Naive B cell (primary cell): ENCODE measurements at places on chromosomes 12 and 14. TPM values are rescaled to one million over a fixed set of nuclear protein-coding genes. Genes with fewer than 3 reads are reported as not detected.
A peak's percentile ranks its signal among the peaks of the same experiment; 100 is the strongest.

DNA sequence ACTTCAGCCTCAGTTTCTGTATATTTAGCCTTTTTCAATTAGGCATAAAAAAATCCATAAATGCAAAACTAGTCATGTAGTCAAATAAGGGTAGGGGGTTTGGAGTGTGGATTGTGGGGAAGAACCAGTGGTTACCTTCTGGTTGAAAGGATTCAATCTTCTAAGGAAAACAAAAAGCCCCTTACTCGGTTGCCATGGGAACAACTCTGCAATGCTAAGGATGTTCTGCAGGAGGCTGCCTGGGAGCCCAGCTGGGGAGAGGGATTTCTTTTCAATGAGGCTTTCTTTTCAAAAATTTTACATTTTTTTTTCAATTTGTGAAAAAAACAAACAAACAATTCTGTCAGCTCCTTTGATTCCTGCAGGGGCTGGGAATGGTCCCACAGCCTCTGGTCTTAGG, 67.2 kb downstream of the SLC8A3 start:
- no peak overlapping the region for H3K27ac ChIP-seq
- H3K4me1 ChIP-seq = no peaks in the 10 kb centered on the region
- peaks cover 21% of the 10 kb centered on the region for H3K27me3 ChIP-seq
- H3K4me3 ChIP-seq = no peak overlapping the region
- DNase-seq = no peak

DNA sequence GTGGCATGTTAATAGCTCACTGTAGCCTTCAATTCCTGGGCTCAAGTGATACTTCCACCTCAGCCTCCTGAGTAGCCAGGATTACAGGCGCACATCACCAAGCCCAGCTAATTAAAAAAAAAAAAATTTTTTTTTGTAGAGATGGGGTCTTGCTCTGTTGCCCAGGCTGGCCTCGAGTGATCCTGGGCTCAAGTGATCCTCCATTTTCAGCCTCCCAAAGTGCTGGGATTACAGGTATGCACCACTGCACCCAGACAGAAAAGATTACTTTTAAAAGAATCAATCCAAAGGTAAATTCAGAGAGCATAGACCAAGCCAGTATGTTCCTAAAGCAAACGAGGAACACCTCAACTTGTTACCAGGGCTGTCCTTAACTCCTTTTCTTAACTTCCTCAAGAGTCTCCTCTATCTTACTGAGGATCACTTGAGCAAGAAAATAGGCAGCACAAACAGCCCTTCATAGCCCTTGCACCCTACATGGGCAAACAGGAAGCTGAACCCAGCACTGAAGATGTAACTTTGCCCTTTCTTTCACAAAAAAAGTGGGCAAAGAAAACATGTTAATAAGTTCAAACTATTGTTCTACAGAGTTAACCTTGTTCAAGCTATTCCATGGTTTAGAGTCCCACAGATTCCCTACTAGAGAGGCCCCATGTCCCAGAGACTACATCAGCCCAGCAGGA, 11.3 kb downstream of the CS start:
- peaks cover 8% of the 10 kb centered on the region for H3K36me3 ChIP-seq
- H3K27ac ChIP-seq = no peak overlapping the region
- H3K4me1 ChIP-seq = peaks cover 11% of the 10 kb centered on the region
- no peak for DNase-seq

- no peak overlapping the region for H3K27ac ChIP-seq
- peaks cover 8% of the 10 kb centered on the region for H3K27me3 ChIP-seq
- no peaks in the 10 kb centered on the region for H3K36me3 ChIP-seq
- no peak overlapping the region for H3K4me3 ChIP-seq
These were observed 66.1 kb downstream of the DYRK2 start for GRCh38 chr12:67714648-67715047.

GRCh38 chr14:24096545-24097181, 2.6 kb downstream of the PCK2 start:
- H3K4me3 ChIP-seq = peak overlapping the region; percentile 56
- no peaks in the 10 kb centered on the region for H3K36me3 ChIP-seq
- H3K27ac ChIP-seq = peak overlapping the region; percentile 18
- H3K4me1 ChIP-seq = peaks cover 37% of the 10 kb centered on the region
- DNase-seq = no peak
- no peaks in the 10 kb centered on the region for H3K27me3 ChIP-seq

- no peak overlapping the region for H3K27ac ChIP-seq
- H3K36me3 ChIP-seq = no peaks in the 10 kb centered on the region
- peaks cover 4% of the 10 kb centered on the region for H3K27me3 ChIP-seq
- no peak overlapping the region for H3K4me3 ChIP-seq
These were observed 393.3 kb upstream of the PRICKLE1 start for GRCh38 chr12:42982828-42983227.

DNA sequence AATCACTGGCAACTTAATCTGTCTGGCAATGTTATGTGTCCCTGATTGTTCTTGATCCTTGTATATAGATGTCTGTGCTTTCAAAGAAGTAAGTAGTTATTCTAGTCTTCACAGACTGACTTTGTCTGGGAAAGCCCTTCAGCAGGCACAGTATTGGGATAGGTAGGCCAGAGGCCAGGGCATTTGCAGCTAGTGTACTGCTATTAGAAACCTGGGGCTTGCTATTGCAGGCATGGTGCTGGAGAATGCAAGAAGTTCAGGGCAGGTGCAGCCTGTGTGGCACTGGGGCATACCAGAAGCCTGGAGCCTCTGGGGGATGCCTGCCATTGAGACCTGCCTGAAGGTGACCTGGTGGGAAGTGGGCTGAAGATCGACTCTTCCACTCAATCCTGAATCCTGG, 96.3 kb downstream of the TMTC3 start:
- no peaks in the 10 kb centered on the region for H3K27me3 ChIP-seq
- H3K36me3 ChIP-seq = no peaks in the 10 kb centered on the region

DNA sequence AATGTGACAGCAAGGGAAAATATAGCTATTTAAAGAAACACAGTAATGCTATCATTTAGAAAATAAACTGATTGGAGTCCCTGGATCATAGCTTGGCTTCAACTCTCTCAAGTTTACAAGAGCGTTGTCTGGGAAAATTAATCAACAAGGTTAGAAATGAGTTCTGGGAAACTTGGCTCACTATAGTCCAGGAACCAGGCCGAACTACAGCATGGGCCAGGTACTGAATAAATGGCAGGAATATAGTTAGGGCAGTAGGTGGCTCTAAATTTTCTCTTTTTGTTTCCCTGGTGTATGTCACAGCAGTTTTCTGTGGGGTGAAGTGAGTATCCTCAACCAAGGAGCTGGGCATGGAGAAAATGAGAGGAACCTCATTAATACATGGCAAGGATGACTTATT, 72.4 kb downstream of the PLBD1 start:
- H3K4me1 ChIP-seq = peaks cover 11% of the 10 kb centered on the region
- no peak overlapping the region for H3K27ac ChIP-seq
- peaks cover 32% of the 10 kb centered on the region for H3K36me3 ChIP-seq
- H3K27me3 ChIP-seq = no peaks in the 10 kb centered on the region
- H3K4me3 ChIP-seq = no peak overlapping the region

DNA sequence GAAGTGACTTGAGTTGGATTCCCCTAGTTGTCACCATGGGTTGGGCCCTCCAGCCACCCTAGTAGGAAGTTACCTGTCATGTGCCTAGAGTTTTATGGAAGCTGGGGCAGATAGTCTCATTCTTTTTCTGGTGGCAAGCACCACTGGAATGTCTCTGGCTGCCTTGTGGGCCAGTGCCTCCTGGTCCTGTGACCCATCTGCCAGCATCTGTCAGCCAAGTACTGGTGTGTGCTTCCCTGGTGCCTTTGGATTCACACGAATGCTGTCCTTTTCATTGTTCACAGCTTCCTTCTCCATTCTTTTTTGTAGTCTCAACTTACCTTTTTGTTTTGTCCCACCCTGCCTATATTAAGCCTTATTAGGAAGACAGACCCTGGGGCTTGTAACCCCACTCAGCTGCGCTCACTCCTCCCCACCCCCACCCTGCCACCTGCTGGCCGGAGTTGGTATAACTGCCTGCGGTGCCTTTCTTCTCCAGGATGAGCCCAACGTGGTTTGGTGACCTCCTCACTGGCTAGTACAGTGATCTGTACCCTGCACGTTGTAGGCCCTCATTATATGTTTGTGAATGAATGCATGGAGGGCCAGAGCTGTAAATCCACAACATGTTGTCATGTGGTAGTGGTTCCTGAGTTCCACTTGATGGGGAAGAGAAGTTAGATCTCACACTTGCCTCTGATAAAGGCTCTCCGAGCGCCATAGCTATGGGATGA, 125.7 kb downstream of the TSPAN9 start:
- H3K4me1 ChIP-seq = peaks cover 8% of the 10 kb centered on the region
- no peaks in the 10 kb centered on the region for H3K36me3 ChIP-seq
- DNase-seq = no peak
- no peak overlapping the region for H3K4me3 ChIP-seq

DNA sequence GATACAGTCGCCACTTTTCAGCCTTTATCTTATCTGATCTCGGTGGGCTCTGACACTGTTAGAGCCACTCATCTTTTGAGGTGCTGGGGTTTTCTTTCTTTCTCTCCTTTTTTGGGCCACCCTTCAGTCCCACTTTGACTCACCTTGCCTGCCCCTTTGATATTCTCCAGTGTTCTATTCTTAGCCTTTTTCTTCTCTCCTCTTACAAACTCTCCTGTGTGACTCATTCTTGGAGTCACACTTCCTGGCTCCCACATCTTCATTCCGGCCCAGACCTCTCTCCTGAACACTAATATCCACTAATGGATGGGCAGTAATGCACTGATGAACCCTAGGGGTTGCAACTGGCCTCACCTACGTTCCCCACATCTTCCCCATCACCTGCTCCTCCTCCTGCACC, 2.2 kb upstream of the DCD start:
- no peak for DNase-seq
- H3K36me3 ChIP-seq = no peaks in the 10 kb centered on the region
- H3K27me3 ChIP-seq = peaks cover 33% of the 10 kb centered on the region
- H3K27ac ChIP-seq = no peak overlapping the region

GRCh38 chr14:21734457-21735074, 60.9 kb upstream of the OR4E1 start:
- H3K4me3 ChIP-seq = no peak overlapping the region
- H3K27me3 ChIP-seq = peaks cover 52% of the 10 kb centered on the region
- H3K27ac ChIP-seq = no peak overlapping the region
- no peaks in the 10 kb centered on the region for H3K36me3 ChIP-seq

GRCh38 chr12:7747246-7747645, at the start of gene CLEC4C:
TSS of gene CLEC4C (minus strand) at chr12:7747375. CDS start at chr12:7747348, 27 bp downstream.
- no peaks in the 10 kb centered on the region for H3K27me3 ChIP-seq
- H3K27ac ChIP-seq = peak within 1 kb of the TSS; percentile 12
- DNase-seq = peak; percentile 6
- peaks cover 31% of the 10 kb centered on the region for H3K4me1 ChIP-seq
- H3K36me3 ChIP-seq = no peaks in the 10 kb centered on the region

DNA sequence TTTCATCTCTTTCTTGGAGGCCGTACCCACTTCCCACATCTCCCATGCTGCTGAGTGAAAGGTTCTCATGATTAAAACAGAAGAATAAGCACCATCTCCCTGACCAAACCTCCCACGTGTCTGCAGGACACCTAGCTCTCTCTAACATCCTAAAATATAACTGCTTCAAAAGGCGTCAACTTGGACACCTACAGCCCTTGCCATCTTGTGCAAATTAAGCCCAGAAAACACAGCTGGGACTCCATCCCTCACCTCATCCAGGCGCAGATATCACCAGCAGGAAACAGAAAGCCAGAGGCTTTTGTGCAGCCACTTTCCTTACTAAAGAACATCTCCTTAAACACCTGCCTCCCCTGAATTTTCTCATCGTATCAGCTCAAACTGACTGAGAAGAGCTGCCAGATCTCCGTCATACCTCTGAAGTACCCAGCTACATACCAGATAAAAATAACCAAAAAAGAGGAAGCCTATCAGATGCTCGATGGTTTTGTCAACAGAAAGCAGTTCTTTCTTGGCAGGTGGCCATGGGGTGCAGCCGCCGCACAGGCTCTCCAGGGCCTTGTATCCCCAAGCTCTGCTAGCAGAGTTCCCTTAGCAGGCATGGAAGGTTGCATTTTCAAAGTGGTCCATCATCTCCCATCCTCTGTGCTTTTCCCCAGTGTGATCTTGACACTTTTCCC, 28.8 kb downstream of the MAP3K9 start:
- no peaks in the 10 kb centered on the region for H3K27me3 ChIP-seq
- peaks cover 52% of the 10 kb centered on the region for H3K4me1 ChIP-seq
- H3K27ac ChIP-seq = peak overlapping the region; percentile 98
- peak overlapping the region; percentile 86 for H3K4me3 ChIP-seq
- DNase-seq = peak; percentile 77

DNA sequence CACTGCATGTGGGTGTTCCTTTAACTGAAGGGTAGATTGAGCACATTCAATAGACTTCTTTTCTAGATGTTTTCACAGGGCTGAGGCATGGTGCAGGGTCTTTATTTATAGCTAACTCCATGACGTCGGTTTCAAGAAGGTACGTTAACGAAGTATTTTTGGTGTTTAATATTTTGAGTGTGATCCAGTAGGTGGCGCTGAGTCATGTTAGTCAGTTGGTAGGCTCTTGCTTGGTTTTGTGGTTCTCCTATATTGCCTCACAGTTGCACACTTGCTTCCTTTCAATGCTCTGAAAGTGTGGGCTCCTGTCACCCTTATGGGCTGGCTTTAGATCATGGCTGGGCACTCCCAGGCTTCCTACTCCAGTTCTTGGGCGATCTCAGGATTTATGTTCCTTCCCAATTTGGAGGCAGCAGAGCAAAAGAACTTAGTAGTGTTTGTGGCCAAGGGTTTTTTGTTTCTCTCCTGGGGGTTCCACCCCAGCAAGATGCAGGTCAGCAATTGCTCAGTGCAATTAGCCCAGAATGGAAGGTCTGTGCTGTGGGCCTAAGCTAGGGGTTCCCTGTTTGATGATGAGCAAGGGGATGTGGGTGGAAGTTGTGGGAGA, 471.6 kb upstream of the FOXG1 start:
- H3K27me3 ChIP-seq = no peaks in the 10 kb centered on the region
- H3K4me1 ChIP-seq = no peaks in the 10 kb centered on the region
- no peak overlapping the region for H3K27ac ChIP-seq

GRCh38 chr12:97168804-97169203, 261.7 kb downstream of the NEDD1 start:
- H3K4me1 ChIP-seq = no peaks in the 10 kb centered on the region
- no peak overlapping the region for H3K4me3 ChIP-seq
- no peaks in the 10 kb centered on the region for H3K36me3 ChIP-seq
- no peak for DNase-seq

GRCh38 chr12:90292183-90292582, 583.5 kb upstream of the ATP2B1 start:
- DNase-seq = no peak
- no peak overlapping the region for H3K27ac ChIP-seq
- H3K4me1 ChIP-seq = no peaks in the 10 kb centered on the region

- no peak overlapping the region for H3K4me3 ChIP-seq
- H3K27me3 ChIP-seq = no peaks in the 10 kb centered on the region
- no peaks in the 10 kb centered on the region for H3K36me3 ChIP-seq
- no peak for DNase-seq
- no peaks in the 10 kb centered on the region for H3K4me1 ChIP-seq
- H3K27ac ChIP-seq = no peak overlapping the region
These were observed 71.5 kb downstream of the SSPN start for GRCh38 chr12:26266881-26267280.

GRCh38 chr12:79001404-79001803, 136.8 kb downstream of the SYT1 start:
- H3K27ac ChIP-seq = no peak overlapping the region
- no peak overlapping the region for H3K4me3 ChIP-seq
- H3K27me3 ChIP-seq = no peaks in the 10 kb centered on the region

The ART4 gene
- polyA plus RNA-seq = not detected

The EPYC gene
- not detected for polyA plus RNA-seq

The TPH2 gene
- polyA plus RNA-seq = not detected

The HSPB8 gene
- not detected for polyA plus RNA-seq

The CELA1 gene
- not detected for polyA plus RNA-seq
